ENCODE measurements at places on chromosomes 2 and 18.

DNA sequence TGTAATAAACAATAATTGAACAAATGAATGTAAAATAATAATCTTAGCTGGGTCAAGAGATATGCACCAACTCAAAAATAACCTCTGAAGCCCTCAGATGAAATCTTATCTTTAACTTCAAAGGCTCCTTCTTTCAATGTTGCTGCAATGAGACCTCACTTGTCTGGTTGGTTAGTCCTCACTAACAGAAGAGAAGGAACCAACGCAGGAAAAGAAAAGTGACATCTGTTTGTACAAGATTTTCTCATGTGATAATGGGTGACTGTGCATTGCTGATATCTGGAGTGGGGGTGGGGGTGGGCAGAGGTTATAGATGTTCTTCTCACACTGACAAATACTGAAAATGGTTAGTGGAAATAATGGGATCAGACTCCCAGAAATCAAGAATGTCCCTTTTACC lies 2.6 kb downstream of the SCN7A start:
- no peak for DNase-seq

DNA sequence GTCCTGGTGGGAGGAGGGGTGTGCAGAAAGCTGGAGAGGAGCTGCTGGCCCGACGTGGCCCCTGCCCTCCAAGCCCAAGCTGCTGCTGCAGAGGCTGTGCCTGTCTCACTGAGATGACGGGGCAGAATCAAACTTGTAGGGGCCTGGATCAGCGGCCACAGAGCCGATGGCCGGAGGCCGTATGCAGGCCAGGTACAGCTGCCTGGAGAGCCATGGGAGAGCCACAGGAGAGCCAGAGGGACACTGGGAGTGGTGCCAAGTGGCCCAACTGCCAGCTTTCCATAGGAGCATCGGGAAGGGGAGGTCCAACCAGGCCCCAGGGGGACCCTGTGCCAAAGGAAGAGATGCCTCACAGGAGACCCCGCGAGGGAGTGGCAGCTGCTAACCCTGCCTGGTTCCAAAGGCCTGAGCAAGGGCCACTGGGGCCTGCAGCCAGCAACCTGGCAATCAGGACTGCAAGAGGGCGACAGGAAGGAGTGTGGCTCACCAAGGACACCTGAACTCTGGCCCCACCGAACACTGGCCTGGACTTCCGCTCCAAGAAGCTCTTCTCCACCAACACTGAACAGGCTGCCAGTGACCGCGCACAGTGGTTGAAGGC lies 70.7 kb downstream of the HDAC4 start:
- no peak for DNase-seq

- peak; percentile 100 for DNase-seq
These were observed 115.4 kb upstream of the PKDCC start for GRCh38 chr2:41932241-41933045.

GRCh38 chr18:12030670-12031069 lies 49.4 kb downstream of the IMPA2 start:
- DNase-seq, result no peak

DNA sequence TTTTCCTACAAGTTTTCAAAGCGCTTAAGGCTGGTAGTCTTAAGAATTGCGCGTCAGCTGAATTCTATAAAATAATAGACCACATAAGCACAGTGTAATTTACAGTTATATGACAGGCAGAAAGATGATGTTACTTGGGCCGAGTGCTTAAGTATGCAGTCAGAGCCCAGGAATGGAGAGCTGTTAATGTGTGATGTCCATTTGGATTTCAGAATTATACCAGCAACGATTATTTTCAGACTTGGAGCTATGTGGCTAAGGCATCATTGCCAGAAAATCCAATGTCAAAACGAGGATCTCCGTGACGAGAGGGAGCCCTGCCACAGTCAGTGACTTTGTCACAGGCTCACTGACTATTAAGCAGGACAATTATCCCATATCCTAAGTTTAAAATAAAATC lies 3.4 kb downstream of the KLF7 start:
- DNase-seq, result peak; percentile 67

DNA sequence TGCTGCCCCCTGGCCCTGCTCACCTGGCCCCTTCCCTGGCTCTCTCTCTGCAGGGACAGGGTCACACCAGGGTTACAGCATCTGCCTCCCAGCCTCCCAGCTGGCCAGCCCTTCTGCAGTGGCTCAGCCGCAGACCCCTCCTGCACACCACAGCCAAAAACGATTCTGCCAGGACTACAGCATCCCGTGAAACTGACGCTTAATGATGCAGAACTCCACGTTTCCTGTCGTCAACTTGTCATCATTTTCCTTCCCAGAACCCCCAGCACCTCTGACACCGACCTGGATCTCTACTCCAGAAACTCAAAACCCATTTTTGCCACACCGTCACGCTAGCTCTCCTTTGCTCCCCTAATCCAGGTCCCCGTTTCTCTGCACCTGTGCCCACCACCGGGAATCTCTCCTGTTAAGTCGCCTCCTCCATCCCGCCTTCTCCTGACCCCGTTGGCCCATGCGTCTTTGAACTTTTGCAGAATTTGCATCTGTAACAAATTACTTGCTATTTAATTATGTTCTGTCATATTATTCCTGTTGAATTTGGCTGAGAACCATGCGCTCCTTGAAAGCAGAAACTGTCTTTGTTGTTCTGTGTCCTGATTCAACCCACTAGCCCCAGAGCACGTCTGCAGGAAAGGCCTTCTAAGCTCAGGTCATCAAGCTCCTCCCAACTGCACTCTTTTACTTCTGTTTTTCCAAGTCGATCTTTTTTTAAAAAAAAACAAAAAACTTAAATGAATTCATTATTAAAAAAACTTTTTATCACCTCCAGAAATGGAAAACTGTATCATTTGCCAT lies 173.2 kb upstream of the COPS8 start:
- no peak for DNase-seq

- no peak for DNase-seq
These were observed 58.7 kb upstream of the LPIN2 start for GRCh38 chr18:3071676-3072075.

DNA sequence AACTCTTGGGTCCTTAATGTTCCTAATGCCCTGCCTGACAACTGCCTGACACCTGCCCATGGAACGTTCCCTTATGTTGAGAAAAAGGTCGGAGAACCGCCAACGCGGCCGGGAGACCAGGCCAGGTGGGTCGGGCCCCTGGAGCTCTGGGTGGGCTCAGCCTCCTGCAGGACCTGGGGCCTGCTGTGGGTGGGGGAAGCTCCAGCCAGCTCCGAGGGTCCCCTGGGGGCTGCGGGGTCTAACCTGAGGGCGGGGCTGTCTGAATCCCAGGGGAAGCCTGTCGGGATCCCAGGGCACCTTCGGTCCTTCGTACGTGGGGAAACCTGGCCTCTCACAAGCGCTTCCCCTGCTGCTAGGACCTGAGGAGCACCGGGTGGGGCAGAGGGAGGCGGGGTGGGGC lies 296.0 kb downstream of the NDUFA10 start:
- DNase-seq, result no peak

GRCh38 chr2:10028988-10029874 lies 14.1 kb upstream of the KLF11 start:
- no peak for DNase-seq

- no peak for DNase-seq
These were observed 150.8 kb downstream of the RNF152 start for GRCh38 chr18:61741881-61742454.

GRCh38 chr2:171541202-171541887 lies 19.1 kb downstream of the CYBRD1 start:
- DNase-seq, result no peak

- DNase-seq, result no peak
These were observed 135.4 kb downstream of the SETBP1 start for GRCh38 chr18:44816050-44816449.

DNA sequence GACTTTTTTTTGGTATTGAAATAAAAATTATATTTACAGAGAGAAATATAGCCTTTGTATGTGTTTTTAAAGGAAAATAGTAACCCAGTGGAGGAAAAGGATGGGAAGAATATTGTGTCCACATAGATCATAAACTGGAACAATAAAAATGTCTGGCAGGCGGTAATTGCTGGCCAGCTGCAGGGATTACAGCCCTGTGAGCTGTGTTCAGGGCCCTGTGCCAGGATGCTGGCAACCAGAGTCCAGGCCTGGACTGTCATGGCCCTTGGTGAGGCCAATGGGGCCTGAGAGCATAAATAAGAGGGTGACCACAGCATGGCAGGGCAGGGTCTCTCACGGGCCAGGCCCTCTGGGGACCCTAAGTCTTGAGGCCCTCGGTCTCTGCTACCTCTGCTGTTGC lies 171.2 kb downstream of the ACOXL start:
- DNase-seq, result no peak

- no peak for DNase-seq
These were observed 400.5 kb upstream of the RAB12 start for GRCh38 chr18:8208716-8209115.

- no peak for DNase-seq
These were observed 31.3 kb upstream of the MLPH start for GRCh38 chr2:237455764-237456163.

GRCh38 chr2:120765678-120766469 lies 30.2 kb downstream of the GLI2 start:
- DNase-seq, result peak; percentile 100

DNA sequence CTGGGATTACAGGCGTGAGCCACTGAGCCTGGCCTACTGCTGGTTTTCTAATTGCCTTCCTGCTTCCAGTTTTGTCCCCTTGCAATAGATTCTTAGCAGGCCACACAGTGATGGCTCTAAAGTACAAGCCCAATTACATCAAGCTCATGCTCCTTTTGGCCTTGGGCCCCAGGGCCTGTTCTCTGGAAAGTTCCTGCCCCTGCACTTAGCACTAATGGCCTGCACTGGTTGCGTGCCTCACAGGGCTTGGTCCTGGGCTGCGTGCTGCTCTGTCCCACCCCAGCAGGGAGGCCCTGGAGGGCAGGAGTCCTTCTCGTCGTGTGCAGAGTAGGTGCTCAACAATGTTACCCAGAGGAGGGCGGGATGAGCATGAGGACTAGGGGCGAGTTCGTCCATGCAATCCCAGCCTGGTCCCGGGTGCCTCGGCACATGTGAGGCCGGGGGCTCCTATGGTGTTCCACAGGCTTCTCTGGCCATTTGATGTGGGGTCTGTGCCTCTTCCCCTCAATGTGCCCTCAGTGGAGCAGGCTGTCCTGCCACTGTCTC lies 51.7 kb downstream of the PDCL3 start:
- DNase-seq, result no peak

DNA sequence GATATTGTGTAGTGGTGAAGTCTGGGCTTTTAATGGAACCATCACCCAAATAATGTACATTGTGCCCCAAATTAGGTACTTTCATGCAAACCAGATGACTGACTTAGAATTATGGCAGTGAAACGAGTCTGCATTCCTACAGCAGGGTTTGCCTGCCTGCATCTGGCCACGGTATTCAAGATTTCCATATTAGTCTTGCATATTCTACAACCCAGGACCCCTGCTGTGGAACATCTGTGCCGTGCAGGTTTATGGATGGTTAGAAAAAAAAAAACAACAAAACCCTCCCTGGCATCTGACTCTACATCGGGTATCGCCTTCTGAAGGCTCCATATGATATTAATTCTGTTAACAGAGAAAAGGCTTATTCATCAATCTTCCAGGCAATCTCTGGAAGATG lies 394.8 kb downstream of the DCDC2C start:
- DNase-seq, result no peak

DNA sequence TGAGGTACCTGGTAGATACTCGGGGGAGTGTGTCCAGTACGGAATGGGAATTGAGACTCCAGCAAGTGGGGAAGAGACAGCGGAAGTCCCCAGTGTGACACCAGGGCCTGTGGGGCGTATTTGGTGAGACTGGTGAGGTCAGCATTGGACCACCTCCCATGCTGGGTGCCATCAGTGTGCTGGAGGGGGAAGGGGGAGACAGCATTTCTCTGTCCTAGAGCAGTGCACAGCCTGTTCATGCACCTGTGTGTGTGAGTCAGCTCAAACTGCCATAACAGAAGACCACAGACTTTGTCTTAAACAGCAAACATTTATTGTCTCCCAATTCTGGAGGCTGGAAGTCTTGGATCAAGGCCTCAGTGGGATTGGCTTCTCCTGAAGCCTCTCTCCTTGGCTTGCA lies 301.8 kb downstream of the GBX2 start:
- DNase-seq, result no peak

DNA sequence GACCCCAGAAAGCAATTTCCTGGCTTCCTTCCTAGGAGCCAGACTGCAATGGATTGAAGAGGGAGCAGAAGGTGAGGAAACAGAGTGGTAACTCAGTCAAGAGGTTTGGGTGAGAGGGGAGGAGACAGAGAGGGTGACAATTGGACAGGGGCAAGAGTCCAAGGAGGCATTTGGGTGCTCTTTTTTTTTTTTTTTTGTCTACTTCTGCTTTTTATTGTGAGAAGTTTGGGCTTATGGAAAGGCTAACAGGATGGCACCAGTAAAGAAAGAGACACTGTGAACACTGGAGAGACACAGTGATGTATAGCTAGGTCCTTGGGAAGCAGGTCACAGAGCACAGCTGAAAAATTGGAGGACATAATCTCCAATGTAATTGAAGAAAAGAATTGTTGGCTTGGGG lies 25.0 kb downstream of the CYBRD1 start:
- DNase-seq, result no peak

DNA sequence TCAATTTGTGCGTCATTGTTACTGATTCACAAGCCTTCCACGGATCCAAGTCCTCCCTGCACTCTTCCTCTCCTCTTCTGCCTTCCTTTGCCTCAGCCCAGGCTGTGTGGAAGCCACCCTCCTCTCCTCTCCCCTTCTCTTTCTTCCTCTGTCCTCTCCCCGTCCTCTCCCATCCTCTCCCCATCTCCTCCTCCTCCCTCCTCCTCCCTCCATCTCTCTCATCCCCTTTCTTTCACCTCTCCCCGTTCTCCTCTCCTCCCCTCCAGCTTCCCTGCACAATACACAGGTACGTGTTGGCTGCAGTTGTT lies 183.5 kb downstream of the SEPTIN10 start:
- DNase-seq, result no peak

- DNase-seq, result peak; percentile 57
These were observed 37.2 kb downstream of the GALNT1 start for GRCh38 chr18:35618696-35619095.

DNA sequence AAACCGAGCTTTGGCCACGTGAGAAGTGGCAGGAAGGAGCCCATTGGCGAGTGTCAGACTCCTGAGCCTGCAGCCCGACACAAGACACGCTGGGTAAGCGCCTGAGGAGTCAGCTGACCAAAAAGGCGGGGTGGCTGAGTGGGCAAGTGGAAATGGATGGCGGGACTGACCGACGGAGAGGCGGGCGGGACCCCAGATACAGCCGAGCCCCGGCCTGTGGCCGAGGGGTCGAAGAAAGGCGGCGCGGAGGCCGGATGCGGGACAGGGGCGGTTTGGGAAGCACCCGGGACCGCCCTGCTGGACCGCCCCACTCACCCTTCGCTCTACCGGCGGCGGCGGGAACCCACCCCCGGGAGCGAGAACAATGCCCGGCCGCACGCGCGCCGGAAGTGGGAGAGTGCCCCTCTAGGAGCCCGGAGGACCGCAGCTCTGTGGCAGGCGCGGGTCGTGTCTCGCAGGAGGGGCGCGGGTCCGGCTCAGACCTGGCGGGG lies 22.8 kb downstream of the ZSCAN30 start:
- peak; percentile 53 for DNase-seq

GRCh38 chr2:1777156-1777555 lies 32.8 kb upstream of the PXDN start:
- DNase-seq, result no peak

GRCh38 chr2:174004905-174005605 lies 39.9 kb upstream of the SP3 start:
- DNase-seq, result peak; percentile 84

GRCh38 chr2:160647967-160648685 lies 154.5 kb upstream of the RBMS1 start:
- DNase-seq, result no peak

GRCh38 chr2:28352610-28353195 lies 40.0 kb upstream of the FOSL2 start:
- DNase-seq, result no peak

- DNase-seq, result no peak
These were observed 36.8 kb upstream of the GPR17 start for GRCh38 chr2:127609031-127609751.

GRCh38 chr2:238684362-238685326 lies 163.2 kb upstream of the TWIST2 start:
- peak; percentile 99 for DNase-seq
